ENCODE measurements at places on chromosomes 2 and 18.
A peak's percentile ranks its signal among the peaks of the same experiment; 100 is the strongest.

DNA sequence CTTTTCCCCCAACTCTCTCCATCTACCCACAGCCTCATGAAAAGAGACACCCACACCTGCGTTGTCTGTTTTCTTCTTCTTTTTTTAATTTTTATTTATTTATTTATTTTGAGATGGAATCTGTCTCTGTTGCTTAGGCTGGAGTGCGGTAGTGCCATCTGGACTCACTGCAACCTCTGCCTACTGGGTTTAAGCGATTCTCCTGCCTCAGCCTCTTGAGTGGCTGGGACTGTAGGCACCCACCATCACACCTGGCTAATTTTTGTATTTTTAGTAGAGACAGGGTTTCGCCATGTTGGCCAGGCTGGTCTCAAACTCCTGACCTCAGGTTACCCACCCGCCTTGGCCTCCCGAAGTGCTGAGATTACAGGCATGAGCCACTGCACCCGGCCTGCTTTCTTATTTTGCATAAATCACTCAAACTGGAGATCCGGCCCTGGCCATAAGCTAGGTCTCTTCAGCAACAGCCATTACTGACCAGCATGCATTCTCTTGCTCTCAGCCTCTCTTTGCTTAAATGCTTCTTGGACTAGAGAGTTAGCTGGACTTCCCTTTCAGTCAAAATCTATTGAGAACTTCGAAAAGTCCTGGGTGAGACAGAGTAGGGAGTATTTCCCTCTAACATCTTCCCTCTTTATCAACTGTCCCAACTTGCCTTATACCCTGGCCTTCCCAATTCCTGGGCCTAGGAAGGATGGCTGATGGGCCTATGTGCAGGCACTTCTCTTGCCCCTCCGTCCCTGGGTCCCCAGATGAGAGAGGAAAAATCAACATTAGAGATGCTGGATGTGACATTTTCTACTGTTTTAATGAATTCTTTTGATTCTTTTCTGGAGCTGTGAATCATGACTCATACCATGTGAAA lies 27.3 kb downstream of the MYCN start:
- no peak for DNase-seq

GRCh38 chr2:211928201-211928600 lies 610.4 kb downstream of the ERBB4 start:
- peak; percentile 82 for DNase-seq

GRCh38 chr18:76209597-76209996 lies 285.4 kb downstream of the ZNF516 start:
- DNase-seq = peak; percentile 61

- no peak for DNase-seq
Observed at GRCh38 chr2:120480346-120480902, 134.5 kb downstream of the INHBB start.

GRCh38 chr2:60154142-60154541 lies 399.3 kb downstream of the BCL11A start:
- no peak for DNase-seq

Data from NCI-H69 (cell line).